DMS79 (cell line): ENCODE measurements at places on chromosomes 12 and 14.

DNA sequence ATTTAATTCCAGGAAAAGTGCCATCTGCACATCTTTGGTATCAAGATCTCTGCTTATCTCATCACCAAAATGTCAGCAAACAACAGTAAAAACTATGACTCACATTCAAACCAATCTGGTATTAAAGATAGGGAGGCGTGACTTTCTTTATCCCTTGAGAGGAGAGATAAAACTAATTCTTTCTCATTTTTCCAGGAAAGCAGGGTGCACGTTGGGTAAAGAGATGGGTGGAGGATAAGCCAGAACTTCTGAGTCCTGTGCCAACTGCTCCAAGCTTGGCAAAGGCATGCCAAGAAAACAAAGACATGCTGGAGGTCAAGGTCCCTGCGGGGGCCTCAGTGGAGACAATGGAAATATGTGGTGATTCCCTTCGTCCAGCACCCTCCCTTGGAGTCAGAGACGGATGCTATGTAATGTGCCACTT, 225.8 kb upstream of the PLXNC1 start:
- no peak for DNase-seq

DNA sequence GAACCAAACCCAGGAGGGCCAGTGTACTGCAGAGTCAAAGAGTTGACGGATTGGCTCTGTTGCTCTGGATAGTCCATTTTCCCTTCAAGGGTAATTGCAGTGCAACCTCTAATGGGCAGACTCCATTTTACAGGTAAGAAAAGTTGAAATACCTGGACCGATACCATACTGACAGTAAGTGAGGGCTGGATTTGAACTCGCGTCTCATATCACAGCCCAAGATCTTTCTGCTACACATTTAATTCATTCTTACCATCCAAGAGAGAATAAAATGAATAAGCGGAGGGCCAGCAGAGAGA, 356 bp upstream of the ZC3H14 start:
- DNase-seq: no peak

DNA sequence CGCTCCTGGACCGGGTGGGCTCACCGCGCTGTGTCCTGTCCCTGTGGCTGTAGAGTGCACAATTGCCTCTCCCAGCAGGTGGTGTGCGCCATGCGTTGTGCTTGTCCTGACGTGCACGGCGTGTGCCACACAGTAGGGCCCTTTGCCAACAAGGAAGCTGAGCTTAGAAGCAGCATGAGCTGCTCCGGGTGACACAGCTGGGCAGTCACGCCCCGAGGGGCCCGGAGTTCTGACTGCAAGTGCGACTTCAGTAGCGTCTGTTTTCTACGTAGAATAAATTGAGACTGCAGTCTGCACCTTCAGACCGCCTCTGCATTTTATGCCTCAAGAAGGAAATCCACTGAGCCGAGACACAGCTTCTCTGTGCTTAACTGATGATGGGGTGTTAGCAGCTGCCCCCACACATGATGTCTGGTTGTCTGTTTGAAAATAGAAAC, 81.6 kb downstream of the ADGRD1 start:
- DNase-seq: no peak

DNA sequence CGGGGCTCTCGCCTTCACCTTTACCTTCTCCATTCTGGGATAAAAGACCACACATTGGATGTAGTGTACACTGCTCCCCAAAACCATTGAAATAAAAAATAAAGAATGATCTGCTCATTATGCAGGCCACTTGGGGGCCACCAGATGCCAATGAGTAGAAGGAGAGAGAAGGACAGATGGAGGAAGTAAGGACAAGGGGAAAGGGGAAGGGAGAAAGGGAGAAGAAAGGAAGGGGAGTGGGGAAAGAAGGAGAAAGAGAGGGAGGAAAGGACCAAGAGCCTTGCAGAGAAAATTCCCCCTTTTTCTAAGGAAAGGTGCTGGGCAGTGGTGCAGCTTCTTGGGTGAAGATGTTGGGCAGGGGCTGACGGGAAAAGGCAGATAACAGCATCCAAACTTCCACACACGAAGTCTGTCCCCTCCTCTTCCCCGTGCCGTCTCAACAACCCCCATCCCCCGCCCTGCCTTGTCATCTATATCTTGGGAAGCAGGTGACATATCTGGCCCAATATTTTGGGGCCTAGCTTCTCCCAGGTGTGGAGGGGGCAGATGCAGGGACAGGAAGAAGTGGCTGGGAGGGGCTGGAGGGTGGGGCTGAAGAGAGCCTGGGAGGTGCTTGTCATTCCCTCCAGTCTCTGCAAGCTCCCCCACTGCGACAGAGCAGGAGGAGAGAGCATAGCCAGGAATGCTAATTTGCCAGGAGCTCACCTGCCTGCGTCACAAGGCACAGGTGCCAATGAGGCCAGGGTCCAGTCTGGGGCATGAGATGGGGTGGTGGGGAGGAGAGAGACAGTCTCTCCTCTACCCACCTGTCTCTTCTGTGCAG, 107.5 kb downstream of the SINHCAF start:
- no peak for DNase-seq

GRCh38 chr12:119828300-119828699, 48.8 kb downstream of the CIT start:
- no peak for DNase-seq

DNA sequence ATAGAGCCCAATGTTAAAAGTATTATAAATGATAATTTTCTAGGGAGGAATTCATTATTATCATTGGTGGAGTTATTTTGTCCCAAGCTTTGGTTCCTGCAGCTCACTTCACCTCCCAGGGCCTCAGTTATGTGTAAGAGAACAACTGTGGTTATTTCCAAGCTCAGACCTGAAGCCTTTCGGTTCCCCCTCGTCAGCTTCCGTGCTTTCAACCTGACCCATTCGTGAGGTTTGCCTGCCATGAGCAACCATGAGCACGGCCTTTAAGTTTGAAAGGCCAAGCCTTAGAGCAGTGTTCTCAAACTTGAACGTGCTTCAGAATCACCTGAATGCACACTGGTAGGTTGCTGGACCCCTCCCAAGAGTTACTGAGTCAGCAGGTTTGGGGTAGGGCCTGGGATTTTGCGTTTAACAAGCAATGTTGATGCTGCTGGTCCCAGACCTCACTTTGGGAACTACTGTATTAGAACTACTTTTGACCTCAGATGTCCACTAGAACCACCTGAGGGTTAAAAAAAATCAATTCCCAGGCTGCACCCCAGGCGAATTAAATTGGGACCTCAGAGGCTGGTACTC, 133.0 kb upstream of the PRMT8 start:
- DNase-seq: no peak

DNA sequence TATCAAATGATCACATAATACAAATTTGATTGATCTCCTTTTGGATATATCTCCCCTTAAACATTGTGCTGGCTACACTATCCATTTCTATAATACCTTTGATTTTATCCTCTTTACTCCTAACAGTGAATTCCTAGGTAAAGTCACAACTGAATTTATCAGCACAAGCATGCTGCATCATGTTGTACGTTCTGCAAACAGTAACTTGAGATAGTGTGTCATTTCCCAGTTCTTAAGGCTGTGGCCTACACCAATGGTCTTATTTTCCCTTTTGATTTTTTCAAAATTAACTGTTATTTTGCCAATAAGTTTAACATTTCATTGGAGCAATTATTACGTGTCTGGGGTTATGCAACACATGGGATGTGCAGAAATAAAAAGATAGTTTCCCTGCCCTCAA, 24.8 kb downstream of the PRKCH start:
- DNase-seq: no peak

DNA sequence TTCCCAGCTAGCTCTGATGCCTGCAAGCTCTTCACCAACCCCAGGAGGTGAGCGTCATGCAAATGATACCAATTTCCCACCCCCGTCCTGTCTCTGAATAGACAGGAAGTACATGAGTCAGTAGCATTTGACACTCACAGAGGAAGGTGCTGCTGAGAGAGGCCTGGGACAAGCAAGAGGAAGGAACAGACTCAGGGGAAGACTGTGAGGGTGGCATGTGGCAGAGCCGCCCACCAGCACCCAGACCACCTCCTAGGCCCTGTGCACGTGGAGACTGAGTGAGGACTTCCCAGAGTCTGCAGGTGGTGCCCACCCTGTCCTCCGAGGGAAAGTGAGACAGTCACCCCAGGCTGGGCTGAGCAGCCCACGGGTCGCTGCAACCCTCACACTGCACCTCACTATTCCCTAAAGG, 199.5 kb upstream of the SFSWAP start:
- DNase-seq: no peak
